Stimulated activated CD4-positive, alpha-beta T cell treated with anti-CD3 and anti-CD28 coated beads, Interleukin-1b, Interleukin-23, amount 100 ng/mL, for 24 hours (primary cell): ENCODE measurements at places on chromosomes 4 and X.

DNA sequence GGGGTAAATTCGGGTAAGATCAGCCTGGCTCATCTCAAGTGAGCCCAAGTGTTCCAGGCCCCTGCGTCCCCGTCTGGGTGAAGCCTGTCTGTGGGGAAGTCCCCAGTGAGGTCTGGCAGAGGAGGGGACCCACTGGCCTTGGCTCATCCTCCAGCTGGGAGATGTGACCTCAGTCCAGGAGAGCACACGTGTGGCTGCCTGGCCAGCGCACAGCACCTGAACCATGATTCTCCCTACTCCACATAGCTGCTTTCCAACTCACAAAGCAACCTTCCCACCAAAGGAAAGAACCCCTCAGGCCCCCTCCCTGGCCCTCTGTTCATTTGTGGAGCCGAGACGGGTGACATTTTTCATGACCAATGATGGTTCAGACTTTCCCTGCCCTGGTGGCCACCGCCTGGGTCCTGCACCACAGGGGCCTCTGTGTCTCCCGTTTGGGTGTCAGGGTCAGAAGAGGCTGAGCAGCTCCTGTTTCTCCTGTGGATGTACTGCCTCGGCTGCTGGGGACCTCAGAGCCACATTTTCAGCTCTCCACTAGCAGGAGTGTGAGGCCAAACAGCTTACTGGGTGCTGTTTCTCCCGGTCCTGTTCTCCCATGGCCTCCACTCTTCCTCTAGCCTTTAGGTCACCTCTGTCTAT lies 111.4 kb downstream of the CPZ start:
- DNase-seq: no peak

DNA sequence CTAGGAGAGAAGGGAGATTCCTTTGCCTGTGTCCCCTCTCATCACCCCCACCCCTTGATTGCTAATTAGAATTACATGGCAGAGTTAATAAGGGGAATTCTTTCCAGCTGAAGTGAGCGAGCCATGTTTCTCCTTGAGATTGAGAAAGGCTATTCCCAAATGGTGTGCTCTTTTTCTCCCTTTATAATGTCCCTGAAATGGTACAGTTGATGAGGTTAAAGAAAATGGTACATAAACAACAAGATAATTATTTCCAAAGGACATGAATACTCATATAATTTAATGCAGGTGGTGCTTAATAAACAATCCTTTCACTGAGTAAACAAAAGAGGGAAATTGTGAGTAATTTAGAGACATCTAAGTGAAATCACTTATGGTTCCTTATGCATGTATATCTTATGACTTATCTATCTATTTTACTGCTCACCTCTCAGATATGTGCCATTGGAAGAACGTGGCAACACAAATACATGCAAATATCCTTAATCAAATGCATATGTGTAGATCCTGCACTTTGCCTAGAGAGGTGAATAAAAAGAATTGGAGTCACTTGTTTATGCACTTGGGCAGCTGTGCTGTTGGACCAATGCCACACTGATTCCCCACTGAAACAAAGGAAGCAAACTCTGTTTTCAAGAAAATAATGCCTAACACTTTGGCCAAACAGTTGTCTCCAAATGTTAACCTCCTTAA lies 106.6 kb upstream of the WDR44 start:
- DNase-seq: no peak

DNA sequence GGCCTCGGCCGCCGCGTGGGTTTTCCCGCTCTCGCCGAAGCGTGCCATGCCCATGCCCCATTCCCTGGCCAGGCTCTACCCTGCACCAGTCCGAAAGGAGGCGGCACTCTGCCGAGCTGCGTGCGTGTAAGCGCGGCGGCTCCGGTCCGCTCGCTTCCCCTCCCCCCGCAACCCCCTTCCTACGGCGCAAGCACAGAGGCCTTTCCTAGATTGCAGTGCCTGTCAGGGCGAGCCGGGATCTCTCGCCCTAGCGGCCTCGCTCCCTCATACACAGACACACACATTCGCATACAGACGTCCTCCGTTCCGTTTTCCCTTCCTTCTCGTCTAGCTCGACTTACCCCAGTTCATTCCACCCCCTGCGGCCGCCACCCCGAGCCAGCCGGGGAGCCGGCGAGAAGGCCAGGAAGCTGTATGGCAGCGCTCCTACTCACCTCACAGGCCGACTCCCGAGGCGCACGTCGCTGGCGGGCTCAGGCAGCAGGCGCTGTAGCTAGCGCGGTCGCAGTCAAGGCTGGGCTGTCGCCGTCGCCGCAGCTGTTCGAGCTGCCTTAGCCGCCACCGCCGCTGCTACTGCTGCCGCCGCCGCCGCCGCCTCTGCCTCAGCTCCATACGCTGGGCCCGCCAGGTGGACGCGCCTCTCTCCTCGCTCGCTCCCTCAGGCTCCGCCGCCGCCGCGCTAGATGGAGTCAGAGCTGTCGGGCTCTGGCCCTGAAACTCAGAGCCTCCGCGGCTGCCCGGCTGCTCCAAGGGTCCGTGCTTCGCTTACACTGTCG lies 615 bp downstream of the NEXMIF start:
- DNase-seq: no peak

DNA sequence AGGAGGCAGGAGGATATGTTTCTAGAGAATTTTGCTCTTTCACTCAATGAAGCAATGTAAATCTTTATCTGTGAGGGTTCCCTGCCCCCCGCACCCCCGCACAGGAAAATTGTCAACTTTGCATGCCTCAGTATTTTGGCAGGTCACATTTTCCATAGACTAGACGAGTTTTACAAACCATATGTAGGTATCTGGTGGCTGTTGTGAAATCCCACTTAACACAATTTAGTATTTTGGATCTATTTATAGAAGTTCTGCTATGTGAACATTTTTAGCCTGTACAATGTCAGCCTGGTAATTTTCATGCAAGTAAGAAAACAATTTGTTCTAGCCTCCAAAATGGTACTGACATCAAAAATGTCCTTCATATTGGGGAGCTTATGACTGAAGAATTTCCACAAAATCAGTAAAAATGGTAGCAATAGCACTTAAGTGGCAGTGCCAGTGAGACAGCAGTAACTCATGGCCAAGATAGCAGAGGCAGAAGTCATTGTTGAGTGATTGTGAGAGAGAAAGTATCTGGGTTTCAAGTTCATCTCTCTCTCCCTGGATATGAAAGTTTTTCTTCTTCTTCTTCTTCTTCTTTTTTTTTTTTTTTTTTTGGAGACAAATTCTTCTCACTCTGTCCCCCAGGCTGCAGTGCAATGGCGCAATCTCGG lies 12.4 kb upstream of the FRYL start:
- DNase-seq: no peak

- no peak for DNase-seq
These were observed 440.1 kb downstream of the AFF2 start for GRCh38 chrX:148940411-148940996.

GRCh38 chr4:35229021-35229420 lies 1015.3 kb downstream of the ARAP2 start:
- no peak for DNase-seq

DNA sequence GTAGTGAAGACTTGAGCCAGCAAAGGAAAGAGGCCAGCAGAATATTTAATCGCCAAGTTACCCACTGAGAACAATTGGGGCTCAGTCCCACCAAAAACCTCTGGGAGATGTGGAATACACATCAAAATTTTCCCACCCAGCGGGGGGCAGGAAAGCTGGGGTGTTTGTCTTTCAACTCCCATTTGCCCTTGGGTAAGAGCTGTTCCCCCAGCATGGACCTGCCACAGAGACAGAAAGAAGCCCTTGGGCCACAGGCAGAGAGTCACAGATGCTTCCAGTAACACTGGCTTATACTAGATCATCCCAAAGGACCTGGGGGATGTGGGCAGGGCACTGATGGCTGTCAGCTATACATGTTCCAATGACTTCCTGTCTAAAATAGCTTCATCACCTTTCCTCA lies 18.9 kb upstream of the FBXW7 start:
- no peak for DNase-seq

GRCh38 chr4:40546506-40546905 lies 83.2 kb downstream of the RBM47 start:
- no peak for DNase-seq

- DNase-seq: no peak
These were observed 323.4 kb upstream of the SLC7A11 start for GRCh38 chr4:138565576-138565975.

DNA sequence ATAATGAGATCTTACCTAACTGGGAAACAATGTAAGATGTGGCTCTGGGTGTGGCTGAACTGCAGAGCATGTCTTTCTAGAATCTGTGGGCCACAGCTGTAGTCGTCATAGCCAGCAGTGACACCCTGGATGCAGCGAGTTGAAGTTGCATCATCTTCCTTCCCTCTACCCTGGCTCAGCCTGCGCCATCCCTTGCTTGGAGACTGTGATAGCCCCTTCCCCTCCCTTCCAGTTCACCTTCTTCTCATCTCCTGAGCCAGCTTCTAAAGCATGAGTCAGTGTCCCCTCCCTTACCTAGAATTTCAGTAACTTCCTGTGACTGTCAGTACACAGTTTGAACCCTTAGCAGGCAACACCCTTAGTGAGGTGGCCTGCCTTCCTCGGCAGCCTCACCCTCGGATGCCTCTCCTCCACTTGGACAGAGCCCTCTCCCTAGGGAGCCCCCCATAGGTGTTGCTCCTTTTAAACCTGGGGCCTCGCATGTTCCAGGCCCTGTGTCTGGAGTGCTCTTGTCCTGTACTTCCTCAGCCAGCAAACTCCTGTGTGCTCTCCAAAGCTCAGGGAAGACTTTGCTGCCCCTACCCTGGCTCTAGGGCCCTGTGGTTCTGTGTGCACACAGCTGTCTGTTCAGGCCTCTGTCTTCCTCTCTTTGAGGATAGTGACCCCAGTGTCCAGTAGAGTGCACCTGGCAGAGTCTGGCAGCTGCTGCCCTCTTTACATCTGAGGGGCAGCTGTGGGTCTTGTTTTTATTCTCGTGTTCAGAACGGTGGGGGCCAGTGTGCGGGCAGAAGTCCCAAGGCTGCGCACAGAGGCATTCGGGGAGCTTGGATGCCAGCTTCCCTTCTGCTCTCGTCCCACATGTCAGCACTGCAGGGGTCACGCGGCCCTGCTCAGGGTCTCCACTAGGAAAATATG lies 43.7 kb upstream of the TADA2B start:
- no peak for DNase-seq

GRCh38 chrX:39631276-39632229 lies 466.2 kb downstream of the BCOR start:
- DNase-seq: no peak

DNA sequence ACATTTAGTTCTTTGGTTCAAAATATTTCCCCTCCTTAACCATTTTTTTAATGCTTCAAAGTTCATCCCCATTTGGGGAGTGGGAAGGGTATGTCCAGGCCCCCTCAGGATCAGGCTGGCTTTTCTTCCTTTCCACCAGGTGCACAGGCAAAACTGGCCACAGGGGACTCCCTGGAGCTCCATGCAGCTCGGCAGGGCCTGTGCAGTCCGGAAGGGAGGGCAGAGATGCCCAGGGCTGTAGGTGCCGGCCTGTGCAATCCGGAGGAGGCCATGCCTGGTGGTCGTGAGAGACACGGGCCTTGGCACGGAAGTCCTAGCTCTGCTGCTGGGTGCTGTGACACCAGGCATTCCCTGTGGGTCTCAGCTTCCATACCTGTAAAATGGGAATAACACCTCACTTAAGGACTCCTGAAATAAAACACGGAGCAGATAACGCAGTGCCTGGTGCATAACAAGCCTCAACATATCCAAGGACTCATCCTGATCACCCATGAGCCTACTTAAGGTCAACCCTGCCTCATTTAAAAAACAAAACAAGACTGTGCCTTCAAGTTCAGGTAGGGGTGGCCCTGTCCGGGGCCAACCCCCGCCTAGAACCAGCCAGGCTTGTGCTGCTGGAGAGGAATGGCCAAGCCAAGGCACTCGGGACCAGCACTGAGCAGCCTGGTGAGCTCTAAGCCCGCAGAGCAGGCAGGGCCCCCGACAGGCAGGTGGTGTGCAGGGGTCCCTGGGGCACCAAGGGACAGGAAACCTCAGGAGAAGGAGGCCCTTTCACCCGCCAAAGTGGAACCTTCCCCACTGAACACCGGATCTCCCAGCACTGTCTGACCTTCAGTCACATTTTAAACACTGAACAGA lies 21.2 kb upstream of the CYP4V2 start:
- no peak for DNase-seq

- no peak for DNase-seq
These were observed 805.3 kb upstream of the TENM3 start for GRCh38 chr4:181437895-181438294.

DNA sequence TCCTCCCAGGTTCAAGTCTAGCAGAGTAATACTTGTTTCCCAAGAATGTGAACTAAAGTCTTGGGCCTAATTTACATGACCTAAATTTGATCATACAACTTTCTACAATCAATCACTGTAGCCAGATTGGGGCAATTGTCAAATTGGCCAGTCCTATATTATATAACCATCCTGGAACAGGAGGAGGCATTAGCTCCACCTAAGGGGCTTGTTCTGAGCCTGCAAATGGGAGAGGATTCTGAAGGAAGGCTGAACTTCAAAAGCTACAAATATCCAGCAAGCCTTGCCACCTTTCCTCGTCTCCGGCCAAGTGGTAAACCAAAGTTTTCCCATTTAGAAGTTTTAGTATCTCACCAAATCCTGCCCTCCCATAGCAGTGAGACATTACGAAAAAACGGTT lies 1289.6 kb upstream of the TENM3 start:
- no peak for DNase-seq

GRCh38 chr4:127118681-127119080 lies 514.1 kb upstream of the INTU start:
- DNase-seq: no peak

- DNase-seq: no peak
These were observed 142.3 kb downstream of the AFAP1 start for GRCh38 chr4:7797330-7797729.

- DNase-seq: no peak
These were observed 1305.2 kb downstream of the ARAP2 start for GRCh38 chr4:34939073-34939472.

- DNase-seq: no peak
These were observed 74.8 kb downstream of the WWC2 start for GRCh38 chr4:183173580-183174526.

DNA sequence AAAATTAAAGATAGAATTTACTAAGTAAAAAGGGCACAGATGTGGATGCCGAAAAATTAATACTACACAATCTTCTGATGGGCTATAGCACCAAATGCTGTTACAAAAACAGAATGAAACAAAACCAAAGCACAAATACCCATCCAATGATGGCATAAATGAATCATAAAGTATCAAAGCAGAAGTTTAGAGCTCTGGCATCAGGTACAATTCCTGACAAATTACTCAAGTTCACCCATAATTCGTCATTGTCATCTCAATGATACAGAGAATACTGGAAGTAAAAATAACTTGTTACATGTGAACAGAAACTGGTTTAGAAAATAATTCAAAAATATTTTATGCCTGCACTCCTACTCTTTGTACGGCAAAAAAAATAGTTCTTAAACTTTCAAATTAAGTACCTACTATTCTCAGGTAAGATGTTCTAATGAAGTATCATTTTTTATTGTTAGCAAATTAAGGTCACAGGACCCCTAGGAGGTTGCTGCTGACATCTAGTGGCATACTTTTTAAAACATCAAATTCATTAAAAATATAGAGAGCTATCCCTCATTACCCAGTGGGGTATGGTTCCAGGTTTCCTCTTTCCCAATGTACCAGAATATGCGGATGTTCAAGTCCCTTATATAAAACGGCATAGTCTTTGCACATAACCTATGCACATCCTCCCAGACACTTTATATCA lies 126.1 kb downstream of the INPP4B start:
- no peak for DNase-seq
